ENCODE measurements at places on chromosomes 6 and 20.

DNA sequence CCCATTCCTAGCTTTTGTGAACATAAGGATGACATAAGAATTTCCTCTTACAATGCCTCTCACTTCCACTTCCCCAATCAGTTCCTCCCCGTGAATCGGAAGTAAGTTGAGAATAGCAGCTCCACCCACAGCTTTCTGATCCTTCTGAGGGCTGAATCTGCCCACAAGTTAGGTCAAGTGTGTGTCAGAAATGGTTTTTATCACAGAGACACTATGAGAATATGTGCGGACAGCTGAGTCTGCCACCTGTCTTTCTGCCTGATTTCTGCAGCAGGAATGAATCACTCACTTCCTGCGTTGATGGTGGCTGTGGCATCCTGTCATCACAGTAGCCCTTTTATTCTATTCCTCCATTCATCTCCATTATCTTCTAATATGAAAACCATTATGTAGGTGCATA, 70.2 kb downstream of the RIN2 start:
- peak; percentile 50 for DNase-seq

- DNase-seq = peak; percentile 39
Measured at GRCh38 chr6:125013938-125014660, 51.9 kb downstream of the RNF217 start.

DNA sequence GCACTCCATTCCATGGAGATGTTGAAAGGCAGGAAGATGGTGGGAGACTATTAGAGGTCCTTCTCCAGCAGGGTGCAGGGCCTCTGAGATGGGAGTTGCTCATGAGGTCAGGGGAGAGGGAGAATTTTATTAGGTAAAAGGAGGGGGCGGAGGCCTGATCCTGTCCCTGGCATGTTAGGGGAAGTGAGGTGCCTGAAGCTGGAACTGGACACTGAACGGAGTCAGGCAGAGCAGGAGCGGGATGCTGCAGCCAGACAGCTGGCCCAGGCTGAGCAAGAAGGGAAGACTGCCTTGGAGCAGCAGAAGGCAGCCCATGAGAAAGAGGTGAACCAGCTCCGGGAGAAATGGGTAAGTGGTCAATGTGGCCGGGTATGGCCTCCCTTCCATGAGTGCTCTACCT, 24.4 kb downstream of the CEP250 start:
- DNase-seq = no peak

DNA sequence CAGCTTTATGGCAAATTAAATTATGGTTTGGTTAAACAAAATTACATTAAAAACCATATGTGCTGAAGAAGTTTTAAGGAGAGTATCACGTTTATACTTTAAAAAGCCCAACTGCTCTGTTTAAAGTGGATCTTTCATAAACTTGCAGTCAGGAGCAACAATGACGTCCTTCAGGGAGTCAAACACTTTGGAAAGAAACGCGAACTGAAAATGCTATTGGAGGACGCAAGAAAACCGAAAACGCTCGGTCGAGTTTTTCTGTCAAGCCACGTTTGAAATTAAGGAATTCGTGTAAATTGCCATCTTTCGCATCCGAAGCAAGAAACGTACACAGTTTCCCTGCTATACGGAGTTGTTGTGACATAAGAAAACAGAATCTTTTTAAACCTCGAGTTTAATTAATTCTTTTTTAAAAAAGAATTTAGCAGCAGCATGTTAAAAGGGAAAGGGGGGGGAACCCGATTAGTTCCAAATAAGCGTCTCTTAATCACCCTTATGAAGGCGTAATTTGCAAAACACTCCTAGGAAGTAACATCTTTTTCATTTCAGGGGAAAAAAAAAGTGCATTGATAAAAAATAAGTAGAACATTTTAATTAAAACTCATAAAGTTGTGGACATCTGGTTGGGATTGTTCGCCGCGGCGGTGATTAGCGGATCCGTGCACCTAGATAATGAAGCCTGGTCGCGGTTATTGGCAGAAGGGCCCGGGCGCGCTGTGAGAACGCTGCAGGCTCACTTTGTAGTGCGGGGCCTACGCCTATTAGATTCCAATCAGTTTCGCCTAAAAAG, 295.4 kb downstream of the TFAP2C start:
- DNase-seq = no peak

DNA sequence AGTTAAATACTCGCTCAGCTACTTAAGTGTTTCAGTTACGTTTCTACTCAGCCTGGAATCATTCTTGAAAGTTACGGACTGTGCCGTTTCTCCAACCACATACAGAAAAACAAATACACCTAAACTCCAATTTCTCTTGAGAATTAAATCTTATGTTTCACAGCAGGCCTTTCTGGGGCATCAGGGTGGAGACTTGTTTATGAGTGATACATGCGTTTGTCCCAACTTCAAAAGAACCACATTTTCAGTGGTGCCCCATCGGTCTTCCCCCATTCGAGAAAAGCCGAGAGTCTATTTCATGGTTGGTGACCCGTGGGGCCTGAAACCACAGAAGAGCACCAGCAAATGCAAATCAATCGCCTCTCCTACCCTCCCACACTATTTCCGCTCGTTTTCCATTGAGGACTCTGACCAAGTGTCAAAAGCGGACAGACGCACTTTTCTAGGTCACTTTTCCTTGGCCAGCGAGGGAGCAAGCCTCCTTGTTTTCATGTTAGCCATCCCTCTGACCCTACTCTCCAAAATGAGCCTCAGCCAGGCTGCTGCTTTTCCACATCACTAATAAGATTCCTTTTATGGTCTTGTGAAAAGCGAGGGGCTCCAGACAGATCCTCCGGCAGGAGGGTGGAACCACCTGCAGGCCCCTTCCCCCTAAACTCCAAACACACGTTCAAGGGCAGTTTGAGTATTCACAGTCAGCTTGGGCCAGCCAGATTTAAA, 3.1 kb downstream of the JAG1 start:
- DNase-seq = peak; percentile 73

DNA sequence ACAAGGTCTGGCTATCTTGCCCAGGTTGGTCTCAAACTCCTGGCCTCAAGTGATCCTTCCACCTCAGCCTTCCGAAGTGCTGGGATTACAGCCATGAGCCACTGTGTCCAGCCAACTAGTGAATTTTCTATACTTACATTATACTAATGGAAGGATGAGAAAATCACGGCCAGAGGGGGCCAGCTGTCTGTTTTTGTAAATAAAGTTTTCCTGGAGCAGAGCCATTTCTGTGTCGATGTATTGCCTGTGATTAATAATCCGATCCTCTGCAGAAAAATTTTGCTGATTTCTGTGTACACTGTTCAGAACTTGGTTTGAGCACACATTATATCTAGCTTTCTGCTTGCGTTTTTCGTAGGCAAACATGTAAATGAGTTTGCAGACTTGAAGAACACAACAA, 28.8 kb downstream of the PTPRT start:
- DNase-seq = no peak

Measured in kidney tubule cell (primary cell).